ENCODE measurements at places on chromosomes 16 and 17.

GRCh38 chr17:47850692-47851573 is at the start of gene SP6:
TSS of gene SP6 (minus strand) at chr17:47851163. CDS start at chr17:47848429, 2,734 bp downstream.
- DNase-seq: no peak

DNA sequence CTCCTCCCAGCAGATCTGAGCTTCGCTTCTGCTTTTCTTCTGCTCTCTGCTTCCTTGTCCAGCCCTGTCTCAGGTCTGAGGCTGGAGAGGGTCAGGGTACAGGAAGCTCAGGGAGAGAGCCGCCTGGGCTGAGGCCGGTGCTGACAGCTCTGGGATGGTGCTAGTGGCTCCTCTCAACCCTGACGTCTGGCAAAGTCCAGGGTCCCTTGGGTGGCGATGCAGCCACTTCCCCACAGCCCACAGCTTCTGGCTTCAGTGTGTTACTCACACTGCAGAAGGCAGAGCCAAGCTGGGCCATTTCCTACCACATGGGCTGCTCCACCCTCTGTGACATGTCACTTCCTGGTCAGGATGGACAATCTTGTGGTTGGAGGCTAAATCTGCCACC is at the start of gene CD300C:
Gene CD300C, minus strand, starts transcription at position 273 of the 388 bp plus-strand sequence. CDS start 333 bp downstream, outside the sequence.
- no peak for DNase-seq

DNA sequence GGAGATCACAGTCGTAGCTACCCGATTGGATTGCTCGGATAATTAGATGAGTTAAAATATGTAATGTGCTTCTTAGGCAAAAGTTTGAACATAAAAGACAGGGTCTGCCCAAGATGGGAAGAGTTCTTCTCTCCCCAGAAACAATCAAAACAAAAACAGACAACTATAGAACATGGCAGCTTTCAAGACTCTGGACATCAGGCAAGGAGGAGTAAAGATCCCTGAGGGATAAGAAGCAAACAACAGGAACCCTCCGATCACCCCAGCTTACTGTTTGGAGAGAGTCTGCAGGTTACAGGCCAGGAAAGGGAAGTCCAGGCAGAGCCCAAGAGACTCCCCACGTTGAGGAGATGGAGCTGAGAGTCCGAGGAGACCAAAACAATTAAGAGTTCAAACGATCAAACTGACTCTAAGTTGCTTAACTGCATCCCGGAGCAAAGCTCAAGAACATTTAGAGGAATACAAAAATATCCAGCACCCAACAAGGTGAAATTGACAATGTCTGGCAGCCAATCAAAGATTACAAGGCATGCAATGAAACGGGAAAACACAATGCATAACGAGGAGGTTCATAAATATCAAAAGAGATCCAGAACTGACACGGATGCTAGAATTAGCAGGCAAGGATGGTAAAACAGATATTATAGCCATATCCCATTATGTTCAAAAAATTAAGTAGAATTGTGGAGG is 3.9 kb downstream of the ASGR2 start:
- DNase-seq: no peak

- DNase-seq: no peak
Measured at GRCh38 chr16:3946604-3947180, 66.2 kb upstream of the CREBBP start.

DNA sequence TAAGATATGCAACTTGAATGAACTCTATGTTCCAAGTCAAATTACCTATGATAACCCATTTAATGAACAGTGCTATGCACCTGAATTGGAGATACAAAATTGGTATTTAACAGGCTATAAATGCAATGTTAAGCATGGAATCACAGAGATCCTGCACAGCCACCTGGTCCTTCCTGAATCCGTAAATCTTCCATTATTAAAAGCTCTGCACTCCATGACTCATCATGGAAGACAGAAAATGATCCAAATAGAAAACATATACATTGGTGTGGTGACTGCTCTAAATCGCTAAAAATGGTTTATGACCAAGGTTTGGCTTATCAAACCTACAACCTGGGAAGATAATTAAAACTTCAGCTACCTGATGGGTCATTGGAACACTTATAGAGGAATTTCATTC is 45.3 kb downstream of the GLG1 start:
- no peak for DNase-seq

GRCh38 chr17:17866897-17867296 is 30.1 kb upstream of the SREBF1 start:
- DNase-seq: no peak

DNA sequence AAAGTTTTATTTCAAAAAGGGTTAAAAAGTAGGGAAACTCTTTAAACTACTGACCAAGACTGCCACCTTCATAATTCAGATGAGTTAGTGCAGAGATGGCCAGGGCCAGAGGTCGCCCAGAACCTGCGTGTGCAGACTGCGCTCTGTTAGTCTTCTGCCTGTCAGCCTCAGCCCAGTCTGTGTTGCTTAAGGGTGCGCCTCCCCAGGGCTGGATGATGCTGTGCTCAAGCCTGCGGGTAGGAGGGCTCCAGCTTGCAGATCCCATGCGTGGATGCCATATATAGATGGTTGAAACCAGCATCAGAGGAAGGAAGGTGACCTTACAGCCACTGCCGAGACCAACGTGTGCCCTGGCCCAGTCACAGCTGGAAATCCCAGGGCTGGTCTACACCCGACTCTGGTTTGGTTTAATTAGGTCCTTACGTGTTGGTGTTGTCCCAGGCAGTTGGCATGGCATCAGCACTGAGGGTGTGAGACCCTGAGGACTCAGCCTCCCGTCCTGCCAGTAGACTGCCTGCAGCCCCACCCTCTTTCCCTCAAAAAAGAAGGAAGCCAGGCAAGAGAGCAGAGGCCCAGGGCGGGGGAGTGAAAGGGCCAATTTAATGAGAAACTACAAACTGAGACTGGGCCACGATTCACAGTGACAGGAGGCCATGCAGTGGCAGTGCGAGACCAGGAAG is 27.7 kb downstream of the CDIP1 start:
- no peak for DNase-seq

- DNase-seq: no peak
Measured at GRCh38 chr16:19559242-19559910, 3.9 kb downstream of the VPS35L start.

DNA sequence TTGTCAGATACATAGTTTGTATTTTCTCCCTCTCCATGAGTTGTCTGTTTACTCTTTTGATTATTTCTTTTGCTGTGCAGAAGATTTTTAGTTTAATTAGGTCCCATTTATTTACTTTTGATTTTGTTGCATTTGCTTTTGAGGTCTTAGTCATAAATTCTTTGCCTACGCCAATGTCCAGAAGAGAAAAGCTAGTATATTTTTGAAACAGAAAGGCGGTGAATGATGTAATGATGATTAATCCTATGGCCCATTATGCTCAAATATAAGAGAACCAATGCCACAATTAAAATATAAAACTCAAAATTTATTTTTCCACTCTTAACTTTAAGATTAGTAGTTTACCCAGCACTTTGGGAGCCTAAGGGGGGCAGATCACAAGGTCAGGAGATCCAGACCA is 59.8 kb upstream of the SMIM36 start:
- DNase-seq: no peak

- no peak for DNase-seq
Measured at GRCh38 chr17:43834106-43834505, 1.2 kb upstream of the MPP3 start.

GRCh38 chr16:54077050-54077821 is 209.4 kb downstream of the IRX3 start:
- DNase-seq: no peak

GRCh38 chr16:51877686-51878085 is 669.3 kb downstream of the TOX3 start:
- DNase-seq: no peak

DNA sequence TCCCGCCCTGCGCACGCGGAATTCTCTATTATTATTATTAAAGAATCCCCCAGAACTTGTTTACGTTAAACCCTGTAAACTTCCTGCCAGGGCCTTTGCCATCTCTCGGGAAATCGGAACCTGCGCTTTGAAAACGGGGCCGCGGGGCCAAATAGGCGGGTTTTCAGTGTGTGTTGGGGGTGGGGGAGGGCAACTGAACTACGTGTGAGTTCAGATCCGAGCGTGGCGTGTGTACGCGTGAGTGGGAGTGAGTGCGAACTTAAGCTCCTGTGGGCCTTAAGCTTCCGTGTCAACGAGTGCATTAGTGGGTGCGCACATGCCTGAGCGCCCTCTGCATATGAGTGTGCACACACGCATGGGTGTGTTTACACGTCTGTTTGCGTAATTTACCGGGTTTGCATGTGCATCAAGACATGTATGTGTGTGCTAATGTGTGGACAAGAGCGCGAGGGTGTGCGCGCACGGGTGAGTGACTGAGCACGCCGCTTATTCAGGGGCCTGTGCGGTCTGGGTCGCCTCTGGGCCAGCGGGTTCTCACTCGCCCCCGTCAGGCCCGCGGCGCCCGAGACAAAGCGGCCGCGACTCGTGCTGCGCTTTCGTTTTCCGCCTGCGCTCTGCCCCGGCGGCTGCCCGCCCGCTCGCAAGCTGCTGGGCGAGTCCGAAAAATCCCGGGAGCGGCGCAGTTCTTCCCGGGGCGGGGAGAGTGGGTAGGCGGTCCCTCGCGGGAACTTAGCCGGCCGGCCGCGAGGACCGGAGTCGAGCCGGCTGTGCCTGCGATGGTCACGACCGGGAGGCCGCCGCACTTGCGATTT is 1.2 kb upstream of the FOXF1 start:
- DNase-seq: no peak

- DNase-seq: no peak
Measured at GRCh38 chr16:873889-874288, 73.4 kb upstream of the GNG13 start.

- DNase-seq: no peak
Measured at GRCh38 chr17:30995347-30995746, 24.5 kb downstream of the RNF135 start.

DNA sequence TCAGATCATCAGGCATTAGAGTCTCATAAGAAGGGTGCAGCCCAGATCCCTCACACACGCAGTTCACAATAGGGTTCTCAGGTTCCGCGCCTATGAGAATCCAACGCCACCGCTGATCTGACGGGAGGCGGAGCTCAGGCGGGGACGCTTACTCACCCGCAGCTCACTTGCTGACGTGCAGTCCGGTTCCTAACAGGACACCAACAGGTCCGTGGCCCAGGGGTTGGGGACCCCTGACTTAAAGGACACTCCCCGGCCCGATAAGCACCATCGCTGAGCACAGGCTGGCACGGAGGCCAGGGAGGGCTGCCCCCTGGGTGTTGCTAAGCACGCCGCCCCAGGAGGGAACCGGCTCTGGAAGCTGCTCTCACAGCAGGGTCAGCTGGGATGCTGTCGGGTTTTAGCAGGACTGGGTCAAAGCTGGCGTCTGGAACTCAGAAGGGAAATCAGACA is 30.1 kb upstream of the BAHCC1 start:
- DNase-seq: no peak

DNA sequence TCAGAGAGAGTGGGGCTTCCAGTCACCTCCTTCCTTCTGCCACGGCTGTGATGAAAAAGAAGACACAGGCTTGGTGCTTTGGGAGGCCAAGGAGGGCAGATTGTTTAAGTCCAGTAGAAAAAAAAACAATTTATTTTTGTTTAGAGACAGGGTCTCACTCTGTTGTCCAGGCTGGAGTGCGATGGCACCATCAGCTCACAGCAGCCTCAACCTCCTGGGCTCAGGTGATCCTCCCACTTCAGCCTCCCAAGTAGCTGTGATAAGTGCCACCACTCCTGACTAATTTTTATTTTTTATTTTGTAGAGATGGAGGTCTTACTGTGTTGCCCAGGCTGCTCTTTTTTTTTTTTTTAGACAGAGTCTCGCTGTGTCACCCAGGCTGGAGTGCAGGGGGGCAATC is 2.7 kb upstream of the MVD start:
- DNase-seq: no peak

- DNase-seq: no peak
Measured at GRCh38 chr17:64694207-64694606, 32.1 kb upstream of the SMURF2 start.

GRCh38 chr16:16183562-16183961 is 39.7 kb downstream of the ABCC6 start:
- DNase-seq: no peak

DNA sequence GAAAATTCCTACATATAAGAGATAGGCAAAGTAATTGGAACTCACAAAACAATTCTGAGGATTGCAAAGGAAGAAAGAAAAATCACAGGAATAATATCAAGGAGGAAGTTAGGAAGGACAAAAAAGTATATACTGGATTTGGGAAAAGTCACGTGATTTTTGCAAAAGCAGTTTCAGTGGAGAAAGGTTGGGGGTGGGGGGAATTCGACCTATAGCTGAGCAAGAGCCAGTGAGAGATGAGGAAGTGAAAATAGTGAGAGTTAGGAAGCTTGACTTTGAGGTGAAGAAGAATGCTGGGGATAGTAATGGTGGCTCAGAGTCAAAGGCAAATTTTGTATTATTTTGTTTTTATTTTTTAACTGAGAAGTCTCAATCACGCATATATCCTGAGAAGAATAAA is 438.0 kb upstream of the PMFBP1 start:
- DNase-seq: no peak

DNA sequence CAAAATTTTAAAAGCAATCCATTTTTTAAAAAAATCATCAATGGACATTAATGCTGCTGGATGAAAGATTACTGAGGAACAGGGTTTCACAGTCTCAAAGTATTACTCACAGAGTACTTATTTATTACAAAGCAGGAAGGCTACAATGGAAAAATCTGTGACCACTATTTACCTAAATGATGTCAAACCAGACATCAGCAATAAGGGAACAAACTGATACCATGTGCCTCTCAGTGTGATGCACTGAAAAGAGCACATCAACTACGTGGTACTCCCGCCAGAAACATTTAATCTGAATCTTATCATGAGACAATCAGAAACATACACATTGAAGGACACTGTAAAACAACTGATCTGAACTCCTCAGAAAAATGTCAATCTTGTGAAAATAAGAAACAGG is 124.2 kb downstream of the PARN start:
- DNase-seq: no peak

GRCh38 chr16:66923866-66924265 is 1.5 kb downstream of the RRAD start:
- DNase-seq: no peak

DNA sequence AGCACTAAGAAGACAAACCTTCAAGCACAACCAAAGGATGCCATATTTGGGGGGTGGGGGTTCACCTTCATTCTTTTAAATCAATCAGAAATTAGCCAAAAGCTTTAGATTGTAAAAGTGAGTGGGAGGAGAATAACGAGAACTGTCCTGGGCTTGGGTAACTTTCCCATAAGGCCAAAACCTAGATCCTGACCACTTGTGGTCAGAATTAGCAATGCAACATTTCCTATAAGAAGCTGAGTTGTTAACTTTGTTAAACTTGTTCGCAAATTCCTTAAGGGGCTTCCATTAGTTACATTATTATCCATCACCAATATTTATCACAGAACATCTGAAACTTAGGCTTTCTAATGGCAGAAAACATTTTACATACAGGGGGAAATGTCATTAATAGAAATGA is 25.1 kb downstream of the STAT5B start:
- no peak for DNase-seq

DNA sequence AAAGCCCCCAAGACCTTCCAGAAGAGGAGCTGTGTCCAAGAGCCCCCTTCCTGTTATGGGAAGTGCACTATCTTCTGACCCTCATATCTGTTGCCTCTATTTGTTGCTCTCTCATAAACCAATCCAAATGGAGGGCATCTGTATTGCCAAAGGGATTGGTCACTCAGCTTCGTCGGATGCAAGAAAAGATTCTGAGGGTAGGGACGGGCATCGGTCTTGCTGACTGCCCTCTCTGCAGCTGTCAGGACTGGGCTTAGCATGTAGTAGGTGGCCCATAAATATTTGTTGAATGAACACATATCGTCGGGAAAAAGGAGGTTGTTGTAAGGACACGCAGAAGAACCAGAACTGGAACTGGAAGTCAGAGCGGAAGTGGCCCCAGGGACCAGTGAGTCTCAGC is 44.1 kb downstream of the CCDC42 start:
- no peak for DNase-seq

- DNase-seq: no peak
Measured at GRCh38 chr16:1378087-1378803, 26.5 kb downstream of the GNPTG start.
